GF-D8 (cell line): ENCODE measurements at places on chromosomes 3 and 15.

DNA sequence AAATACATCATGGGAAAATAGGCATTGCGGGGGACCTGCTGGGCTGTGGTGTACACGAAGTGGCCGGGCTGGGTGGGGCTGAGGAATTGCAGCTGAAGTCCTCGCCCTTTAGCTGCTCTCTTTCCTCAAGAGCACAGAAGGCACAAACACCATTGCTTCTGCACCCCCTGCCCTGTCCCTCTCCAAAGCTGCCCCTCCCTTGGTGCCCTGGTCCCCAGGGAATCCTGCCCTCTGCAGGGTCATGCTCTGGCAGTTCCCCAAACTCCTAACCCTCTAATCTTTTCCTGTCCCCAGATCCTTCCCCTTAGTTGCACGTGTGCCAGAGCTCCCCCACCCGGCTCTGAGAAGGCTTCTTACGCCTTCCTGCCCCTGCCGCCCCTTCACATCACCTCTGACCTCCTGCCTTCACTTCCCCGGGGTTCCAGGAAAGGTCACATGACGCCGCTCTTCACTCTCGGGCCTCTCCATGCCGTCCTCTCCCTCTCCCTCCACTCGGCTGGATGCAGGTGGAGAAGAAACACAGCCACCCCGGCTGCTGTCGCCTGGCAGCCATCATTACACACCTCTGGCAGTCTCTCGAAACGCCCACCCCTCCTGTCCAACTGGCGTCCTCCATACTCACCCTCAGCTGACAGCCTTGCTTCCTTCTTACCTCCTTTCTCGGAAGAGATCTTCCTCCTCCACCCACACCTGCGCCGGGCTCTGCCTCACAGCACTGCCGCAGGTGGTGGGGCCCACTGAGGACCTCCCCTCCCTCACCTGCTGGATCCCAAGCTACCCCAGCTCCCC lies 6.9 kb upstream of the PCSK6 start:
- DNase-seq = no peak

GRCh38 chr15:100565591-100565990 lies 36.4 kb downstream of the LINS1 start:
- DNase-seq = no peak

DNA sequence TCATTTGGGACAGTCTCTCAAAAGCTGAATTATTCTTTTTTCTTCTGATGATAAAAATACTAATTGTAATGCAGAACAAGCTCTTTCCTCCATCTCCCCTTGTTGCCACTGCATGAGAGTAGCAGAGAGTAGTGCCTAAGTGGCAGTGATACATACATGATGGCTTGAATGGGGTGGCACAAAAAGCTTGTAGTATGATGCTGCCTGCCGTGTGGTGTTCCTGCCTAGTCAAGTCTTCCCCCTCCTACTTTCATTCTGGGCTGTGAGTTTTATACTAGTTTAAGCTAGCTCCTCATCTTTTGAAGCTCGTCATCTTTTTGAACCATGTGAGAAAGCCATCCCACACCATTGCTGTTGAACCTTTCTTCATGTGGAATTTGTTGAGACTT lies 230.5 kb downstream of the NFKBIZ start:
- no peak for DNase-seq

DNA sequence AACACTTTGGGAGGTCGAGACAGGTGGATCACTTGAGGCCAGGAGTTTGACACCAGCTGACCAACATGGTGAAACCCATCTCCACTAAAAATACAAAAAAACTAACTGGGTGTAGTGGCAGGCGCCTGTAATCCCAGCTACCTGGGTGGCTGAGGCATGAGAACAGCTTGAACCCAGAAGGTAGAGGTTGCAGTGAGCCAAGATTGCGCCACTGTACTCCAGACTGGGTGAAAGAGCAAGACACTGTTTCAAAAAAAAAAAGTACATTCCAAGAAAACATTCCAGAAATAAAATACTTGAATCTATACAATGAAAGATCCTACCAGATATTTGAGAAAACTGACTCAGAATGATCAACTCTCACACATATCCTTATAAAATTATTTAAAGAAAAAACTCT lies 30.4 kb downstream of the TFDP2 start:
- DNase-seq = no peak
